Heart right ventricle (tissue), 16 donors: ENCODE measurements at places on chromosomes 6 and 20.

DNA sequence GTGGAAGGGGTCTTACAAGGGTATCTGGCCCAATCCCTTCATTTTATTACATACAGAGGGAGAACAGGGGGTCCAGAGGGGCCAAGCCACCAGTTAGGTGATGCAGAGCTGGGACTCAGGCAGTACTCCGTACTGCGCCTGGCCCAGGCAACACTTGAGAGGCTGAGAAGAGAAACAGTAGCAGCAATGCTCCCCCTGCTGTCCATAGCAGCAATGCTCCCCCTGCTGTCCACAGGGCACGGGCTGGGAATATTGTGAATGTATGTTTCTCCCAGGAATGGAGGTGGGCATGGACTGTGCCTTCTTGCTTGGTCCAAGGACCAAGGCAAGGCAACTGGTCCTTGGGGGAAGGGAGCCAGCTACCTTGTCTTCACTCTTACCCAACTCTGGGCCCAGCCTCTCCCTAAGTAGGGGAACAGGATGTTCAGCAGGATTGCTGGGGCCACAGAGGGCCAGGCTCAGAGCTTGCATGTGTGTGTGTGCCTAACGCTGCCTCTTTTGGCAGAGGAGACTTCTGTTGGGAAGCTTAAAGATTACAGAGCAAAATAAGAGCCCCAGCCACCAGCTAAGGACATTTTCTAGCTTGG, 14.8 kb upstream of the FAM83C start:
- H3K4me3 ChIP-seq = no peak overlapping the region
- H3K36me3 ChIP-seq = no peaks in the 10 kb centered on the region
- H3K27me3 ChIP-seq = no peaks in the 10 kb centered on the region
- H3K4me1 ChIP-seq = peaks cover 14% of the 10 kb centered on the region
- H3K27ac ChIP-seq = no peak overlapping the region

- no peak overlapping the region for H3K4me3 ChIP-seq
- peaks cover 72% of the 10 kb centered on the region for H3K4me1 ChIP-seq
- H3K36me3 ChIP-seq = no peaks in the 10 kb centered on the region
- no peaks in the 10 kb centered on the region for H3K27me3 ChIP-seq
Observed at GRCh38 chr20:47574616-47575364, 73.1 kb downstream of the NCOA3 start.

DNA sequence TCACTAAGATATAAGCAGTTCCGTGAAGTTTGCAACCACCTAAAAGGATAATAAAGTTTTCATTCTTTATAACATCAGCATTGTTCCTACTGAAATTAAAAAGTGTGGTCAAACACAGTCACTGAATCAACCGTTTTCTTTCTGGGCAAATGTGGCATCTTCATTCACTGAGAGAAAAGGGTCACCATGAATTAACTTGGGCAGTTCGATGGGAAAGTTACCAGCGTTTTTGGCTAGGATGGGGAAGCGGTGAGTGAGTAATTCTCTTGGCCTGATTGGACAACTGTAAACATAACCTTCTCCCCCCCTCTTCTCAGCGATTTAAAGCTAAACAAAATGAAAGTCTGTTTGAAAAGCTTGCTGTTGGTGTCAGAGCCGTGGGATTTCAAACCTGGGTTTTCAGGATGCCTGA, 181.8 kb downstream of the SASH1 start:
- H3K4me1 ChIP-seq = peaks cover 8% of the 10 kb centered on the region
- H3K4me3 ChIP-seq = no peak overlapping the region
- peaks cover 100% of the 10 kb centered on the region for H3K36me3 ChIP-seq
- peak overlapping the region; percentile 35 for H3K27ac ChIP-seq

DNA sequence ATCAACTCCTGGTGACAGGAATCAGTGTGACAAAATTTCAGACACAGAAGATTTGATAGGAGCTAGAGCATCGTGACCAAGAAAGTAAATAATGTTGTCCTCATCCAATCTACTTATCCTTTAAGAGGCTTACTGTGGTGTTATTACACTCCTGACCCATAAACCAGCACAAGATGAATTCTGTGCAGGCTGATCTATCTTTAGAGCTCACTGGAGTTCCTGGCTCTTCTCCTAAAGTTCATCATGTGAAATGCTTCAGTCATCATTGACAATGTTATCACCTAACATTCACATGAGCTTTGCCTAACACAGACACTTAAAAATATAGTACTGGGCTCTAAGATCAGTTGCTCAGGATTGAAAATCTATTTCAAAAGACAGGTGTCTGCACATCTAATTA, 271.0 kb upstream of the HSF2 start:
- DNase-seq = peak; percentile 32
- no peaks in the 10 kb centered on the region for H3K27me3 ChIP-seq
- H3K4me3 ChIP-seq = no peak overlapping the region

GRCh38 chr6:158160932-158161539, 7.0 kb downstream of the SERAC1 start:
- H3K4me3 ChIP-seq = no peak overlapping the region
- no peaks in the 10 kb centered on the region for H3K4me1 ChIP-seq
- no peaks in the 10 kb centered on the region for H3K36me3 ChIP-seq
- no peak overlapping the region for H3K27ac ChIP-seq
- DNase-seq = no peak
- H3K27me3 ChIP-seq = no peaks in the 10 kb centered on the region

DNA sequence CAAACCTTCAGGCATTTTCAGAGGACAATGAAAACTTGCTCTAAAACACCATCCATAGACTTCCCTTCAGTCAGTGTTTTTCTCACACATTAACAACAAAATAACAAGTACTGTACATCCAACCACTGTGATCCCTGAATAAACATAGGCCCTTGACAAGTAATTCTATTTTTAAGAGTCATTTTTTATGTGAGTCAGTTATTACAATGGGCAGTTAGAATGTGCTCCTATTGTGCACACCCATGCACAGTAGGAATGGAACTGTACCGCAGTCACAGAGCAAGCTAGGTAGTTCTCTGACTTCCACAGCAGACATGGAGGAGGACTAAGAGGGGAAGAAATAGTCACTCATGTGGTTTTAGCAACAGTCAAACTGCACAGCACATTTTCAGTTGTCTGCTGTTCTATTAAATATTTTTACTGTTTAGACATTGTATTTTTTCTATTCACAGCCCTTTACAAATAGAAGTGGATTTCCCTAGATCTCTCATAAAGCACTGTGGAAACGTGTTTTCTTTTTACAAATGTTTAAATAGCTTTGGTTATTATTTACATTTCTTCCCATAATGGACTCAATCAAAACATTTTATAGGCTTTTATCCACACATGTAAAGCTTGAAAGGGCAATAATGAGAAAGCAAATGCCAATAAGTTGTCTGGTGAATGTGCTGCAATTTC, 100.4 kb downstream of the JAG1 start:
- H3K36me3 ChIP-seq = no peaks in the 10 kb centered on the region
- peaks cover 7% of the 10 kb centered on the region for H3K4me1 ChIP-seq
- H3K4me3 ChIP-seq = no peak overlapping the region
- no peak for DNase-seq

- DNase-seq = no peak
- no peak overlapping the region for H3K27ac ChIP-seq
- no peak overlapping the region for H3K4me3 ChIP-seq
- no peaks in the 10 kb centered on the region for H3K4me1 ChIP-seq
Observed at GRCh38 chr20:62266340-62266739, 28.0 kb downstream of the OSBPL2 start.

DNA sequence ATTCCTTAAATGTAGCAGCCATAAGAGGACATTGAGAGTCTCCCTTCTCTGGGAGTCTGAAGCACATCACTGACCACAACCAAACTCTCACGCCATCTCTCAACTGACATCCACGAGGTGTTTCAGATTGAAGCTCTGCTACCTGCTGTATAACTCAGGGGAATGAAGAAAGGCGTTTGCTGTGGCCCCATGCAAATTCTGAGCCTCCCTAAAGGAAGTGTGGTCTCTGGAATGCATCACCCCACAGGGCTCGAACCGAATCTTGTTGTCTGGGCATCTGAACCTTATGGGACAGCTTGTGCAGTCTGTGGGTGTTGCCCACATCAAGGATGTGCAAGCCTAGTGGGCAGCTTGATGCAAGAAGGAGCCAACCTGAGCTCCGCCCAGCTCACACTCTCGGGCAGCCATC, 10.9 kb downstream of the PMEPA1 start:
- no peak overlapping the region for H3K4me3 ChIP-seq
- DNase-seq = no peak
- H3K27ac ChIP-seq = no peak overlapping the region
- no peaks in the 10 kb centered on the region for H3K36me3 ChIP-seq
- H3K4me1 ChIP-seq = peaks cover 14% of the 10 kb centered on the region

DNA sequence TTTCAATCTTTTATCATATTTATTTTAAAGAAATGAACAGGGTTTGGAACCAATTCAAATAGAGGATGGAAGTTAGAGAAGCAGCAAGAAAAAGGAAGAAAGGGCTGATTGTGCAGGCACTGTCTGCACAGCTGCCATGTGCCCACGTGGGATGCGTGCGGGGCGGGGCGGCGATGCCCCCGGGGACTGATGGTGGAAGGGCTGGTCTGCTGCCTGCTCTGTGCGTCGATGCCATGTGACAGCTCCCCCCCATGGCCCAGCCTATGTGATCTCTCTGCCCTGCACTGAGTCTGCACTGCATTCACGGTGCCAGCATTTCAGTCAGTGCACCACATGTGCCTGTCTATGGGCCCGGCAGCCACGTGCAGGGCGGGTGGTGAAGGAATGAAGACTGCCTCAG, 96.4 kb downstream of the IRF4 start:
- H3K4me1 ChIP-seq = no peaks in the 10 kb centered on the region
- H3K4me3 ChIP-seq = no peak overlapping the region
- H3K27ac ChIP-seq = no peak overlapping the region

DNA sequence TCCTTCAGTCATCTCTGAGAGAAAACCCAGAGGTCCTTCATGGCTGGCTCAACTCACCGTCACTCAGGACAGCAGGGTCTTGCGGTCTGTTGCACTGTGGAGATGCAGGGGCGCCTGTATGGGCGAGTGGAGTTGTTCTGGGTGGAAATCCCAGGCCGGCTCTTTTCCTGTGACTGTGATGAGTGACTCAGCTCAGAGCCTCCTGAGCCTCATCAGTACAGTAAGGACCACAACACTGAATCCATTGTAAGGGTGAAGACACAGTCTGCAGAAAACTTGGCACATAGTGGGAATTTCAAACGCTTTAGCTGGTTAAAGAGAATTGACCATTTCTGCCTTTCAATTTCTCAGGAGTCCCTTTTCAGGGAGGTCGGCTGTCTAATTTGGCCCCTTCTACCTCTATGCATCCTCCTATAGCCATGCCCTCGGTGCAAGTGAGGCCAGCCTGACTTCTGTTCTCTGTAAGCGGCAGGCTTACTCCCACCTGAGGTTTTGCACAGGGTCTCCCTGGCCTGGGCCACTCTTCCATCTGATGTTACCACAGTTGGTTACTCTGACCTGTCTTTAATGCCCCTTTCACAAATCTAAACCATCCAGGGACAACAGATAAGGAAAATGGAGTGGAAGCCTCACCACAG, 35.5 kb upstream of the TBXT start:
- H3K27me3 ChIP-seq = peaks cover 8% of the 10 kb centered on the region
- H3K27ac ChIP-seq = no peak overlapping the region
- no peak overlapping the region for H3K4me3 ChIP-seq
- no peak for DNase-seq
- H3K4me1 ChIP-seq = no peaks in the 10 kb centered on the region
- H3K36me3 ChIP-seq = no peaks in the 10 kb centered on the region

DNA sequence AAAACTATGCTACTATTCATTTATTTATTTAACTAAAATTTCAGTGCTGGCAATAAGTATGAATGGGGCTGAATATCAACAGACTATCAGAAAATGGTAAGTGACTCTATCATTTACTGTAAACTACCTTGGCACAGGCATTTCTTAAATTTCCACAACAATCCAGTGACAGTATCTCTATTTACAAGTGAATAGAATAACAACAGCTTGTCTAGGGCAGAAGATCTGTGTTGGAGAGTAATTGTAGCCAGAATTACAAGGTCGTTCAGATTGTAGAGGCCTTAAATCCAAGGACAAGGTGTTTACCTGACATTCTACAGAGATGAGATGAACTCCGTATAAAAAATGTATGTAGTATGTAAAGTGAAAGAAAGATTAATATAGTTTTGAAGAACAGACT, 193.8 kb upstream of the SIM1 start:
- H3K27me3 ChIP-seq = no peaks in the 10 kb centered on the region
- peaks cover 16% of the 10 kb centered on the region for H3K36me3 ChIP-seq
- no peak overlapping the region for H3K27ac ChIP-seq
- no peak overlapping the region for H3K4me3 ChIP-seq
- DNase-seq = no peak

GRCh38 chr6:70371454-70372105, 41.7 kb upstream of the FAM135A start:
- no peak overlapping the region for H3K4me3 ChIP-seq
- no peak overlapping the region for H3K27ac ChIP-seq
- no peaks in the 10 kb centered on the region for H3K27me3 ChIP-seq
- no peaks in the 10 kb centered on the region for H3K36me3 ChIP-seq
- no peaks in the 10 kb centered on the region for H3K4me1 ChIP-seq

- DNase-seq = no peak
- no peaks in the 10 kb centered on the region for H3K27me3 ChIP-seq
- no peak overlapping the region for H3K4me3 ChIP-seq
- no peaks in the 10 kb centered on the region for H3K4me1 ChIP-seq
Observed at GRCh38 chr6:112883095-112883494, 536.0 kb downstream of the RFPL4B start.

GRCh38 chr6:163738725-163739407, 324.3 kb downstream of the QKI start:
- no peak overlapping the region for H3K27ac ChIP-seq
- no peak for DNase-seq
- H3K4me1 ChIP-seq = peaks cover 20% of the 10 kb centered on the region
- H3K36me3 ChIP-seq = no peaks in the 10 kb centered on the region

GRCh38 chr20:9110916-9111432, 42.1 kb downstream of the PLCB4 start:
- H3K4me1 ChIP-seq = peaks cover 37% of the 10 kb centered on the region
- H3K36me3 ChIP-seq = no peaks in the 10 kb centered on the region
- H3K27me3 ChIP-seq = no peaks in the 10 kb centered on the region
- H3K27ac ChIP-seq = no peak overlapping the region
- DNase-seq = no peak
- no peak overlapping the region for H3K4me3 ChIP-seq

DNA sequence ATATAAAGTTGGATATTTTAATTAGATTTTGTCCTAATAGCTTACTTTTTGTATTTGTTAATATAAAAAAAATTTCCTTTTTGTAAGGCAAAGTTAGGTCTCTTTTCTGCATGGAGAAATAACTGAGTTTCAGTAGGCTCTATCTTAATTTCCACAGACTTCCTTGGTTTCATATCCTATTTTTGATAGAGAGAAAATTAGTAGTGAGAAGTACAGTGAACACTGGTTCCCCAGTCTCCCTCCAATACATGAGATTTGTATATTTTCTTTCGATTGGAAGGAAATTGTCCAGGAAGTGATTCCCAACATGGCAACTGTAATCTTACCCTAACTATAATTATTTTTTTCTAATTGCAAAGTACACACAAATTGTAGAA, 26.4 kb downstream of the TRIM27 start:
- peaks cover 3% of the 10 kb centered on the region for H3K4me1 ChIP-seq
- H3K27me3 ChIP-seq = no peaks in the 10 kb centered on the region
- H3K27ac ChIP-seq = peak overlapping the region; percentile 91
- DNase-seq = no peak

- no peaks in the 10 kb centered on the region for H3K27me3 ChIP-seq
- peak overlapping the region; percentile 38 for H3K27ac ChIP-seq
- no peak overlapping the region for H3K4me3 ChIP-seq
- H3K36me3 ChIP-seq = no peaks in the 10 kb centered on the region
- DNase-seq = no peak
Observed at GRCh38 chr6:155493694-155494143, 38.1 kb upstream of the NOX3 start.
